IMR-90 (cell line): ENCODE measurements at places on chromosomes 4 and X. TPM values are rescaled to one million over a fixed set of nuclear protein-coding genes. Genes with fewer than 3 reads are reported as not detected.

DNA sequence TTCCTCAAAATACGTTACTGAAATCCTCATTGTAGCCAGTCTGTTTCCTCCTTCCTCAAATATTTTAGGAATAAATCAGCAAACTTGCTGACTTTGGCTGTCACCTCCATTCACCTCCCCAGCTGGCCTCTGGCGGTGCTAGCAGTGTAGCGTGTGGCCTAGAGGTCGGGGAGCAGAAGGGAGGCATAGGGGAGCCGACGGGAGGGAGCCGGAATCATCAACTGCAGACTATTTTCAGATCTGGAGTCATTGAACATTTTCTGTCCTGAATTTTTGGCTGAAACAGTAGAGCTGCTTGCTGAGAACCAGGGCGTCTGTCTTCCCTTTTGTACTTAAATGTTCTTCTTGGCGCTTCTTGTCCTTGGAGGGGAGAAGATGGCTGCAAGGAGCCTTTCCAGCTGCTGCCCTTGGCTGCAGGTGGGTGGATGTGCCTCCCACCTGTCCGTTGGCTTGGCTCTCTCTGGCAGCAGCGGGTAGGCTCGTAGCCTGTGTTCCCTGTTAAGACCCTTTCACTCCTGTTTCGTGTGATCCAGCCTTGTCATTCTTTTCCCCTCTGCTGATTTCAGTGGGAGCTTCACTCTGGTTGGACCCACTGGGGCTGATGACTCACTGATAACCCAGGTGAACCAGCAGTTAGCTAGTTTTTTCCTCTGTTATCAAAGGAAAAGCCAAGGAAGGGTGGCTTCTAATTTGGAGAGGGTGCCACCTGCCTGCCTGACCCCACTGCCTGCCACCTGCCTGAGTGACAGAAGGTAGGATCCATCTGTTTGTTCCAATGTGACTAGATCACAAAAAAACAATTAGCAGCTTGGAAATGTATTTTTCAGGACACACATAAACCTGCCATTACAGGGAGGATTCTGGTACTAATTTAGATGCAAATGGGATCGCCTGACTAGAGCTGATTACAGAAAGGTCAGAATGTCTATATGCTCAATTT is 135.9 kb downstream of the GATB start:
- H3K36me3 ChIP-seq: no peaks in the 10 kb centered on the region
- no peaks in the 10 kb centered on the region for H3K4me1 ChIP-seq
- H3K27ac ChIP-seq: no peak overlapping the region
- H3K4me3 ChIP-seq: no peak overlapping the region
- H3K27me3 ChIP-seq: peaks cover 26% of the 10 kb centered on the region

DNA sequence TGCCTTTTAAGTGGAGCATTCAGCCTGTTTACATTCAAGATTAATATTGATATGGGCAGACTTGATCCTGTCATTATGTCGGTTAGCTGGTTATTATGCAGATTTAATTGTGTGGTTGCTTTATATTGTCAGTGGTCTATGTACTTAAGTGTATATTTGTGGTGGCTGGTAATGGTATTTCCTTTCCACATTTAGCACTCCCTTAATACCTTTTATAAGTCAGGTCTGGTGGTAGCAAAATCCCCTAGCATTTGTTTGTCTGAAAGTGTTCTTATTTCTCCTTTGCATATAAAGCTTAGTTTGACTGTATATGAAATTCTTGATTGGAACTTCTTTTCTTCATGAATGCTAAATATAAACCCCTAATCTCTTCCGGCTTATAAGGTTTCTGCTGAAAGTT is 403.7 kb upstream of the EPHA5 start:
- H3K27ac ChIP-seq: no peak overlapping the region
- no peaks in the 10 kb centered on the region for H3K27me3 ChIP-seq
- no peak overlapping the region for H3K4me3 ChIP-seq
- H3K4me1 ChIP-seq: no peaks in the 10 kb centered on the region

Gene ERAS
- not detected in 2 replicates for total RNA-seq

GRCh38 chr4:39865280-39865679 is 112.4 kb downstream of the PDS5A start:
- DNase-seq: no peak
- H3K27ac ChIP-seq: no peak overlapping the region
- H3K4me1 ChIP-seq: no peaks in the 10 kb centered on the region
- no peaks in the 10 kb centered on the region for H3K27me3 ChIP-seq
- H3K4me3 ChIP-seq: no peak overlapping the region

Gene PDGFRA
- 157 and 168 TPM in 2 replicates for total RNA-seq

DNA sequence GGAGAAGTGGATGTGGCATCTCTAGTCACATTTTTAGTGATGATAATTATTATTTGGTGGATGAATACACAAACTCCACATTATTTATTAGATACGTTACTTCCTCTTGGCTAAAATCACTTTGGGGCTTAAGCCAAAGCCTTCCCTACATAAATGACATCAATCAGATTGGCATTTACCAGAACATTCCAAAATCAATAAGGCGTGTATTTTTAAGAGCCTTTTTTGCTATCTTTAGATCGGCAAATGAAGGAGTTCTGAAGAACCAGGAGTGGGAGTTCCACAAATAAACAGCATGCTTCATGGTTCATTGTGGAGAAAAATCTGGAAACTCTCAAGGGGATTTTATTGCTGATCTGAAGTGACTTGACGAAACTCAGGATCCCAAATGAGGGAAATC is 89.7 kb downstream of the AMELX start:
- no peaks in the 10 kb centered on the region for H3K36me3 ChIP-seq
- no peak for DNase-seq
- H3K27me3 ChIP-seq: no peaks in the 10 kb centered on the region
